HCT116 (cell line): ENCODE measurements at places on chromosomes 4 and X. TPM values are rescaled to one million over a fixed set of nuclear protein-coding genes. Genes with fewer than 3 reads are reported as not detected.

ZNF41 gene
- 7.4 TPM for total RNA-seq

GRCh38 chrX:114675365-114675764, 91.5 kb downstream of the HTR2C start:
- DNase-seq: no peak

GRCh38 chr4:154485127-154485773, 6.3 kb downstream of the DCHS2 start:
- DNase-seq: no peak

DNA sequence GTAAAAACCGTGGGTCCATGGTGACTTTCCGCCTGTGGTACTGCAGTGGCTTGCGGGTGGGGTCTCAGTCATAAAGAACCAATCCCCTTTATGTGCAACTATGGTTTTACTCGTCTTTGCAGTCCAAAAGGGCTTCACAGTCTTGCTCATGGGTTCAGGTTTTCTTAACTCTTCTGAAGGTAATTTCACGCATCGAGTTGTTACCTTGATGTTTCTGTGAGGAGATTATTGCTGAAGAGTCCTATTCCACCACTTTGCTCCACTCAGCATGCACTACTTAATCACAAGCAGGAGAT, 41.5 kb downstream of the F8 start:
- DNase-seq: no peak

GRCh38 chr4:139872274-139872673, 206.7 kb downstream of the MGST2 start:
- DNase-seq: no peak

L1CAM gene
- 14.8 TPM for total RNA-seq

GRCh38 chr4:182145334-182145905, 97.8 kb upstream of the TENM3 start:
- DNase-seq: no peak

SRPX gene
- 18.2 TPM for total RNA-seq

GRCh38 chr4:81465406-81466340, 6.0 kb downstream of the RASGEF1B start:
- no peak for DNase-seq

DNA sequence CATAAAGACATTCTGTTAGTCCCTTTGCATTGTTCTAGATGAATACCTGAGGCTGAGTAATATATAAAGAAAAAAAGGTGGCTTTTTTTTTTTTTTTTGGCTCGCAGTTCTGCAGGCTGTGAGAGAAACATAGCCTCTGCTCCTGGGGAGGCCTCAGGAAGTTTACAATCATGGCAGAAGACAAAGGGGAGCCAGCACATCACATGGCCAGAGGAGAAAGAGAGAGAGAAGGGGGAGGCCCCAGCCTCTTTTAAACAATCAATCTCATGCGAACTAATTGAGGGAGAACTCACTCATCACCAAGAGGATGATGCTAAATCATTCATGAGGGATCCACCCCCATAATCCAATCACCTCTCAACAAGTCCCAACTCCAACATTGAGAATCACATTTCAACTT, 364.0 kb upstream of the EPHA5 start:
- DNase-seq: no peak

CLCN5 gene
- total RNA-seq: 6.1 TPM
